Stimulated activated CD4-positive, alpha-beta T cell treated with anti-CD3 and anti-CD28 coated beads, Interleukin-4, amount 100 ng/mL, for 4 hours (primary cell): ENCODE measurements at places on chromosomes 1 and 21.

DNA sequence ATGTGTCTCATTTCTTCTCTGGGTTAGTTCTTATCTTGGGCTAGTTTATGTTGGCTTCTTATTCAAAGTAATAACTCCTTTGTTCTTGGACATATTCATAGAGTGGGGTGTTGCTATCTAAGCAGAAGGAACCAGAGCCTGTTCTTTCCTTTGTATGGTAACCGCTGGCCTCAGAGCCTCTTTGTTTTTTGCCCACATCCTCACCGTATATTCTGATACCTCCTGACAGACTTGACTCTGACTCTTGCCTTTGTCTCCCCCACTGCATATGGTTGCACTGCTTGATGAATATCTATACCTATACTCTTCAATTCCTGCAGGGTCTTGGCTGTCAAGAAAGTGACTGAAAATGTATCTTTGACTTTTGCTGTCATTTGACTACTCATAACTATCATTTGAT lies 10.2 kb downstream of the FLG2 start:
- no peak for DNase-seq

DNA sequence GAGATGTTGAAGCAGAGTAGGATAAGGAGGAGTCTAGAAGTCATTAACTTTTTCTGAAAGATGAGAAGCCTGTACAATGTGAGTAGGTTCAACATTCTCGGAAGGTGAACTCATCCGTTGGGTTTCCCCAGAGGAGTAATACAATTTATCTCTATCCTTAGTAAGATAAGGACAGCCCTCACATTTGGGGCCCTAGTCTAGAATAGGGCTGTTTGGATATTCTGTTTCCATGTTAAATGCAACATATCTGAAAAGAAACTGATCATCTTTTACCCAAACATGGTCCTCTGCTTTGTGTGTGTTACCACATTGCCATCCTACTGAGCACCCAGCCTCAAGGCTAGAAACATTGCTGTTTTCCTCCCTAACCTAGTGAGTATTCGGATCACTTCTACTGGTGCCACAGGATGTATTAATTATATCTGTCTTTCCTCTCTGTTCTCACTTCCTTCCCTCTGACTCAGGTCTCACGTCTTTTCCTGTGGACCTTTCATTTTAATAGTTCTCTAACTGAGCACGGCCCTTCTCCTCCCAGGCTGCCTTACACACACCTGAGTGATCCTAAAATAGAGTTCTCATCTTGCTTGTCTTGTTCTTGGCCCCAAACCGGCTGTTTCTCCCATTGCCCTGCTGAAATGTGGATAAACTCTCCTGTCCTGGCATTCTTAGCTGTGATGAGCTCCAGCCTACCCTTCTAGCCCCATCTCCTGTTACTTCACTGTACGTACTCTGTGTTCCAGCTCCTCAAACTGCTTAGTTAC lies 91.7 kb downstream of the CDC14A start:
- no peak for DNase-seq

GRCh38 chr1:160455153-160455517 lies 54.8 kb downstream of the VANGL2 start:
- no peak for DNase-seq

DNA sequence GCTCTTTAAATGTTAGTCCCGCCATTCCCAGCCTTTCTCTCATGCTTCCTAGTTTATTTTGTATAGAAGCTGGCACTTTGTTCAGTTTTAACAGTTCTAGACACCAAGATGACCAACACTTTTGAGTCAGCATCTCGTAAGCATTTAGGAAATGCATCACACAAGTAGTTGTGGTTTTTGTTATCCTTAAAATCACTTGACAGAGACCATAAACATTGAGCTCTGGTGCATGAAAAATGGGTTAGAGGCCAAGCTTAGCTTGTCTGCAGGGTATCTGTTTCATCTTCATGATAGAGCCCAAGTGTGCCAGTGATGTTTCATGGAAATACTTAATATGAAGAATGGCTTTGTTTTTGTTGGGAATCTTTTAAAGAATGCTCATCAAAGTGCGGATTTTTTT lies 159.7 kb downstream of the DISP1 start:
- no peak for DNase-seq

DNA sequence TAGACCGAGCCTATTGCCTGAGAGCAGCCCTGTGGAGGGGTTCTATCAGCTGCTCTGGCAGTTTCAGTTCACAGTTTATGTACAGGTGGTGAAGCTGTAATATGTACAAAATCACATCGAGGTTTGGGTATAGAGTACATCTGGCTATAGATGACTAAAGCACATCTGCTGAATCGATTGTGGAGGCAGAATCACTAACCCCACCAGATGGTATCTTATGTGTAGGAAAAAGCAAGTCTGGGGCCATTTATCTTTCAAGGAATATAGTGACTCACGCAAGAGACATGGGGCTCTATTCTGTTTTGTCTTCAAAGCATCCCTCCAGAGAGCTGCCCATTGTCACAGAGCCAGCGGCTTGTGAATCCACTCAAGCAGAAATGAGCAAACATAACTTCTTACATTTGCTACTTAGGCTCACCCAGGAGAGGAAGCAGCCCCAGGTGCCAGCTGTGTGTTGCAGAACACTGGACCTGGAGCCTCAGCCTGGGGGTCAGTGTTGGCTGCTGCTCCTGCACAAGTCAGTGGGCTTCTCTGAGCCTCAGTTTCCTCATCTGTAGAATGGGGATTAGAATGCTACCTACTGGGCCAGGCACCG lies 21.3 kb downstream of the MIIP start:
- DNase-seq, result no peak

- DNase-seq, result no peak
Observed at GRCh38 chr1:169509354-169509753, 23.6 kb upstream of the SLC19A2 start.

GRCh38 chr21:37036177-37036576 lies 29.7 kb downstream of the RIPPLY3 start:
- DNase-seq, result no peak

DNA sequence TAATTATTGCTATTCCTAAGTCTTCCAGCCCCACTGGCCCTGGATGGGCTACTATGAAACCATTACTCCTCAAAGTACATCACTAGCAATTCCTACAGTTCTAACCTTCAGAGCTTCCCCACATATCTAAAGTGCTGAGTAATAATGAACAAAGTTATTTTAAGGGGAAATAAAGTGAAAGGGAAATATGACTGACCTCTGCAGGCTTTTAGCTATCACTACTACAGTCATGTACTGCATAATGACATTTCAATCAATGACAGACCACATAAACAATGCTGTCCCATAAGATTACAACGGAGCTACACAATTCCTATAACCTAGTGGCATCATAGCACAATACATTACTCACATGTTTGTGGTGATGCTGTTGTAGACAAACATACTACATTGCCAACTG lies 32.5 kb upstream of the ASPM start:
- no peak for DNase-seq

DNA sequence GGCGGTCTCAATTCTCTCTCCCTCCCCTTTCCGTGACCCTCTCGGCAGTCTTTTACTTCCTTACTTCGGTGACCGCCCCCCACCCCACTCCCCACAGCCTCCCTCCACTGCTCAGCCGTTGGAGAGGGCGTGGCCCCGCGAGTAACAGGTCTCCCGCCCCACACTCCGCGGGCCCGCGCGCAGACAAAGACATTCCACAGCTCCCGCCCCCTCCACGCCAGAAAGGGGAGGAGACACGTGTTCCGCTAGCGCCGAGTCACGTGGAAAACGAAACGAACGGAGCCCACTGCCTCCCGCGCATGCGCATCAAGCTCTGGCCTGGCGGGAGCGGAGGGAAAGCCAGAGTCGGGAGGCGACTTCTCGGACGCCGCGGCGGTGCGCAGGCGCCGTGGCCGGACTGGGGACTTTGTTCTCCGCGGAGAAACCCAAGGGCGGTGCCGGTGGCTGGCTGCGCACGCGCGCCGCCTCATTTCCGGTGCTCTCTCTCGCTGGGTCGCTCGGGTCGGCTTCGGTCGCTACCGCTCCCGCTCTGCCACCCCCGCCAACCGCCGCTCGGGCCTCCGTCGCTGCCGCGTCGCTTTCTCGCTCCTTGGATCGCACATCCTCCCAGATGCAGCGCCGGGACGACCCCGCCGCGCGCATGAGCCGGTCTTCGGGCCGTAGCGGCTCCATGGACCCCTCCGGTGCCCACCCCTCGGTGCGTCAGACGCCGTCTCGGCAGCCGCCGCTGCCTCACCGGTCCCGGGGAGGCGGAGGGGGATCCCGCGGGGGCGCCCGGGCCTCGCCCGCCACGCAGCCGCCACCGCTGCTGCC lies at the start of gene KHDRBS1:
TSS of gene KHDRBS1 (plus strand) at position 483 of the 813 bp plus-strand sequence. CDS start at position 611, 128 bp downstream.
- peak; percentile 99 for DNase-seq

- no peak for DNase-seq
Observed at GRCh38 chr1:150161747-150162581, 12.2 kb downstream of the PLEKHO1 start.

DNA sequence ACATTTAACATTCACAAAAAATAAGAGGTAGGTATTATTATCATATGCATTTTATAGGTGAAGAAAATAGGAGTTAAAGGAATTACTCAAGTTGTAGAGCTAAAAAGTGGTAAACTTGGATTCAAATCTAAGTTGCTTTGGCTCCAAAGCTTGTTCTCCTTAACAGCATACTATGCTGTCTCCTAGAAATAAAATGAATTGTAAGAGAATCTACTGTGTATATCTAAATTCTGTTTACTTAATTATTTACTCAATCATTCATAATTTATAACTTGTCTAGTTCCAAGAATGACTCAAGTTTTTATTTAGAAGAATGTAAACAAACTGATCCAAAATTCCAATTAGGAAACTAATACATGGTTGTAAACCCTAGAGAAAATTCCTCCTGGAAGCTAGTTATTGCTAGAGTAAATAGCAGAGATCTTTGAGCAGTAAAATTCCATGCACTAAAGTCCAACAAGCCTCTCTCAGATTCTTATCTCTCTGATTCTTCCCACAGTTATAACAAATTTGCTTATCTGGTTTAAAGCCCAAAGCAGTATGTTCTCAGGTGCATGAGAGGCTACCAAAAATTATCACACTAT lies 132.5 kb upstream of the DPT start:
- no peak for DNase-seq

DNA sequence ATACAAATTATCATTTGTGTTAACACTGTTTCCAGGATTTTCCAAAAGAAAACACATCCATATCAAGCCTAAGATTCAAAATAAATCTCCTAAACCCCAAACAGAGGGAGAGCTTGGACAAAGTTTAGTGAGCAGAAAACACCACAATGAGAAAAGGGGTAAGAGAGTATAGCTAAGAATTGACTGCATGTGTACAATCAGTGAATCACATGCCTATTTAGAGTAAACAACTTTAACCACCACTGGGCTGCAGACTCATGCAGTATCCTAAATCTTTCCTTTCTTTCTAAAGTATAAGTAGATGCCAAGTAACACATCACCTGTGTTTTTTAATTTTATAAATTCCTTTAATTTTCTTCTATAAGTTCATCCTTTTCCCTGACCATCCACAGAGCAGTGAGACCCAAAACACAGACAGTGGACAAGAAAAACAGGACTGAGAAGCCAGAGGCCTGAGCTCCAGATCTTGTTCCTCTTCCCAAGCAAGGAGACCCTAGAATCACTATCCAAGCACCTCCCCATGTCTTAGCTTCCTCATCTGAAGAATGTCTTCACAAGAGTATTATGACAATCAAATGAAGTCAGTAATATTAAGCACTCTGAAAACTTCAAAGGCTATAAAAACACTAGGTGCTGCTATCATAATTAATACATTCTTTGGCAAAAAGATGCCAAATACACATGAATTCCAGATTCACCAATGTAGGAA lies 93.1 kb downstream of the VAV3 start:
- no peak for DNase-seq

GRCh38 chr1:199122532-199123311 lies 483.9 kb downstream of the PTPRC start:
- DNase-seq, result no peak

- DNase-seq, result no peak
Observed at GRCh38 chr1:39431927-39432326, 59.5 kb upstream of the BMP8A start.

DNA sequence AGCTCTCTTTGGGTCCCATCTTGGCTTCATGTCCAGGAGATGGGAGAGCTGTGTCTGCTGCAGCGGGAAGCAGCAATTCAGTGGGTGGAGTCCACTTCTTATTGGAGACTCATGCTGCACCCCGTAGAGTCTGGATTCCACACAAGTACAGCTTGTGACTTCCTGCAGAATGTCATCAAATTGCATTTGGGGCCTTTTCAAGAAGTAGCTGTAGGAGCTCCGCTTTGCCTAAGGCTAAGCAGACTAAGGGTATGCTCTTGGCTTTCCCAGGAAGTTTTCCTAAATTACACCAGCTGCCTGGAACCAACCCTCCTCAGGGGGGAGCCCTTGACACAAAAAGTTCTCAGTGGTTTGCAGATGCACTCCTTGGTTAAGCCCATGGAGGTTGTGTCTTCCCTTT lies 5.7 kb upstream of the MOB3C start:
- DNase-seq, result no peak

DNA sequence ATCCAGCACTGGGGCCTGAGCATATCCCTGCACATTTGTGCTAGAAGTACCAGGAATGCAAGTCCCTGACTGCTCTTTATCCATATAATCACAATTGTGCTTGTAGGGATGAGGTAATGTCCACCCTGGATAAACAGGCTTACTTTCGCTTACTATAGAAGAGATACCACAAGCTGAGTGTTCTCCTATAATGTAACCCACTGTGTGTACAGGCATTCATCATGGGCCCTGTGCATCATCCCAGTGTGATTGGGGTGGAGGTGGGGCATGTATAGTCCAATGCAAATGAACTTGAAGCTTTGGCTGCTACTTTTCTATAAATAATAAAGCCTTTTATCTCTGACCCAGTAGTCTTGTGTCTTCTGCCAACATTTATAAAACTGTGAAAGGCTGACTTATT lies 69.3 kb downstream of the MAN1A2 start:
- no peak for DNase-seq

GRCh38 chr1:240610636-240611035 lies 1.3 kb downstream of the GREM2 start:
- no peak for DNase-seq

DNA sequence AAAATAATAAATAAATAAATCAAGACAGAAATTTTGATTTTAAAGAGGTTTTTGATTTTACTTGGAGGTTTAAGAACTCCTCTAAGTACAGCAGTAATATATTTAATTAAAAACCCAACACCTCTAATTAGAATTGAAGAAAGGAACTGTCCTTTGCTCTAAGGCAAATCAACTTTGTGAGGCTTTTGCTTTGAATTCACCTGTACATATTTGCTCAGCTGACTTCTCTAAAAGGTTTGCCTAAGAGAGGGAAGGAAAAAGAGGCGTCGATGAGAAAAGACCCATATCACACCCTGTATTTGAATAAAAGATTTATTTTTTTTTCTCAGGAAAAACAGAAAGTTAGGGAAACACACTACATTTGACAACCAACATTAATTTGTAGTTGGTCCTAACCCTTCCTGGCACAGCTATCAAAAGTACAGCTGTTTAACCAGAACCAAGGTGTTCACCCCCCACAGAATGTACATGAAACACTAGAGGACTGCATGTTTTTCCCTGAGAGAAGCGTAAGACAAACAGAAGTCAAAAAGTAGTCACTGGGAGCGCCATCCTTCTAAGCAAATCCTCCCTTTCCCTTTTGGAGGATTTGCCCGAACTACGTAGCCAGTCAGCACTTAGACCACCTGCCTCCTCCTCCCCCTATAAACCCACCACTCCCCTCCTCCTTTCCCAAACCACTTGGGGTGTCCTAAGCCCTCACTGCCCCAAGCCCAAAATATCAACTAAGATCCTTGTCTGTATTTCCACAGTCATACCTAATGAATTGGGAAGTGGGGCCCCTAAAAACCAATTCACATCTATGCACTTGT lies 4.9 kb downstream of the MCL1 start:
- DNase-seq, result no peak

GRCh38 chr1:200699871-200700270 lies 30.2 kb upstream of the DDX59 start:
- no peak for DNase-seq

- DNase-seq, result no peak
Observed at GRCh38 chr1:198633675-198634121, 5.1 kb upstream of the PTPRC start.
